ENCODE measurements at places on chromosomes 11 and 22.
A peak's percentile ranks its signal among the peaks of the same experiment; 100 is the strongest.

- DNase-seq = no peak
Measured at GRCh38 chr11:95816037-95816436, 25.7 kb downstream of the CEP57 start.

GRCh38 chr22:26398741-26399153, 30.3 kb upstream of the ASPHD2 start:
- peak; percentile 76 for DNase-seq

GRCh38 chr11:47980088-47980906, at the start of gene PTPRJ:
Gene PTPRJ (plus strand): TSS chr11:47980559. CDS start chr11:47980913, 354 bp downstream.
- peak; percentile 61 for DNase-seq

GRCh38 chr11:86463120-86463519, 88.4 kb downstream of the CCDC81 start:
- no peak for DNase-seq

DNA sequence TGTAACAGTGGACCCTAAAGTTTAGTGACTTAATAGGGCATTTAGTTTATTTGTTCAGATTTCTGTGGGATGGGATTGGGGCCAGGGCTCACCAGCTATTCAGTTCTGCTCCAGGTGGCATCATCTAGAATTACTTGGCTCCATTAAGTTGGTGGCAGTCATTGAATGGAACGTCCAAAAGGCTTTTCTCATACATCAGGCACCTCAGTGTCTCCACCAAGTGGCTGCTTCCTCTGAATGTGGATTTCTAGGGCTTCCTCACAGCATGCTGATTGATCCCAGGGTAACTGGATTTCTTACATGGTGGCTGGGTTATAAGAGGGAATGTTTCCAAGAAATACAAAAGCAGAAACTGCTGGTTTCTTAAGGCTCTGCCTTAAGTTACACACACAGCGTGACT, 34.7 kb downstream of the USP47 start:
- DNase-seq = no peak

Data from activated CD4-positive, alpha-beta T cell treated with anti-CD3 and anti-CD28 coated beads, Interleukin-2, Interleukin-6, amounts not matched to agents 100 ng/mL and 50 ng/mL, durations not matched to agents 16 hours and 8 hours (primary cell).